ENCODE measurements at places on chromosomes 6 and 20. TPM values are rescaled to one million over a fixed set of nuclear protein-coding genes. Genes with fewer than 3 reads are reported as not detected.

NMBR gene
- total RNA-seq: not detected

AIF1 gene
- total RNA-seq: not detected

CRISP2 gene
- total RNA-seq: not detected

TPX2 gene
- 11.2 TPM for total RNA-seq

KCNB1 gene
- total RNA-seq: 0.24 TPM

ITPA gene
- 20.1 TPM for total RNA-seq
